ENCODE measurements at places on chromosomes 1 and 21.

DNA sequence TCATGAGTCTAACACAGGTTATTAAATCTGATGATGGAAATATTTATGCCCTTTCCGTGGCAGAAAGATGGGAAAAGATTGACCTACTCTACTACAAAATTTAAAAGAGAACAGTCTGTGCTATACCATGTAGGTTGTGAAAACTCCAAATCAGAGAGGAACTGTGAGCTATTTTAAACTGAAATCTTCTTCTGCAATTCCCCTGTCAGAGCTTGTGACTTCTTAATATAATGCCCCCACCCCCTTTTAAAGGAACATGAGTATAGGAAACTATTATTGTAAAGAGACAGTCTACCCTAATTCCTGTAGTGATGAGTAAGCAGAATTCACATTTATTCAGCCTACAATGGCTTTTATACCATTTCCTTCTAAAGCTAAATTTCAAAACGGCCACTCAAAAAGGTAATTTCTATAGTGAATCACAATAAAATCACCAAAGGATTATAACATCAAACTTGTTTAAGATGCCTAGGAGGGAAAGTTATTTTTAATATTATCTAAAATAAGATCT is 11.7 kb downstream of the DSCAM start:
- no peak for DNase-seq

DNA sequence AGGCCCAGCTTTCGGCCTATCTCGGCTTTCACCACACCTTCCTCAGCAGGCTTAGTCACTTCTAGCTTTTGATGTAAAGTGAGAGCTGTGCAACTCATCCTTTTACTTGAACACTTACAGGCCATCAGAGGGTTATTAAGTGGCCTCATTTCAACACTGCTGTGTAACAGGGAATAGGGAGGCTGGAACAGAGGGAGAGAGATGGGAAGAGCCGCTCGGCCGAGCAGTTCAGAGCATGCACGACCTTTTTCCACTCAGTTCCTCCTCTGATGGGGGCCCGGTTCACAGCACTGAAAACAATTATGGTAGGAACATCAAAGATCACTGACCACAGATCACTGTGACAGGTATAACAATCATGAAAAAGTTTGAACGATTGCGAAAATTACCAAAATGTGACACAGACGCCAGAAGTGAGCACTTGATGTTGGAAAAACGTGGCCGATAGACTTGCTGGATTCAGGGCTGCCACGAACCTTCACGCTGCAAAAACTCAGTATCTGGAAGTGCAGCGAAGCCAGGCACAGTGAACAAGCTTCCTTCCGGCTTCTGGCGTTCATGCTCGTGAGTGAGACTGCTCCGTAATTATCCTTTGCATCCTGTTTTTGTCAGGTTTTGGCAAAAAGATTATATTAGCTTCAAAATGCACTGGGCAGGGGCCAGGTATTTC is 28.6 kb downstream of the AGPAT3 start:
- no peak for DNase-seq

- no peak for DNase-seq
These were observed 11.6 kb downstream of the DSTYK start for GRCh38 chr1:205199931-205200299.

GRCh38 chr1:246566813-246567645 is 773 bp downstream of the CNST start:
- no peak for DNase-seq

DNA sequence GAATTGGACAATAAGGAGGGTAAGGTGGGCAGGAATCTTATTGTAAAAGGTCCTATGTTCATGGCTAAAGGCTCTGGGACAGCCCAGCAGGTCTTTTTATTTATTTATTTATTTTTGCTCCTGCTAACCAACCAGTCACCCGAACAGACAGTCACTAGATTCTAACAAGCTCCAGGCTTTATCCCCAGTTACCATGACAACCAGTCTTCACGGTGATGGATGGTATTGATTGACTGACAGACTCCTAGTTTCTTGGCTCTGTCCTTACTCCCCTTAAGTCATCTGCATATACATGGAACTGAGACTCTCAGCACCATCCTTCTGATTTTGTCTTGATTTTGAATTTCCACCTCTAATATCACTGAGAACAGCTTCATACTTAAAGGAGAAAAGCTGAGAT is 44.3 kb downstream of the C8A start:
- DNase-seq, result no peak

DNA sequence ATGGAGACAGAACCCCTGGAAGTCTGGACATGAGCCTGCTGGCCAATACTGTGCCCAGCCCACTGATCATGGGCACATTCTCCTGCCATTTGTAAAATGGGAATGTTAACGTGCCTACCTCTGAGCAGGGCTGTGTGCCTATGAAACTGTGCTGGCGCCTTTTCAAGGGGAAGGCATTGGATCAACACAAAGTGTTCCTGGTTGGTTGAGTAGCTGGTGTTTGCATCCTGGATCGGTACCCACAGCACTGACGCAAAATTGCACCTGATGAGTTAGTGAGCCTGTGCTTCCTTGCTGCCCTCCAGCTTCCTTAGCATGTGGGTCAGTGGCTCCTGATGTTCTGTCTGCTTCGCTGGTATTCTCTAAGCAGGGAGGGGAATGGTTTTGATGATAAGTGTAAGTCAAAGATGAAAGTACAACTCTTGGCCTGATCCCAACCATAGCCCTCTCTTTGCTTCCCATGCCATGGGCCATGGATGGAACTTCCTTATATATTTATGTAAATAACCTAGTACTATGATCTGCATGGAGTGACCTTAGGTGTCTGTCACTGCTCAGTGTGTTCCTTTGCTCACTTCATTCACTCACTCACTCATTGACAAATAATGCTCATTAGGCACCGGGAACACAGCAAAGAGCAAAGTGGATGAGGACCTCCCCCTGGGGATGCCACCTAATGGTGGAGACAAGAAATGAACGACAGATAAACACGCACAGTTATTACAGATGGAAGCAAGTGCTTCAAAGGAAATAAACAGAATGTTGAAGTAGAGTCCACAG is 22.7 kb downstream of the MAB21L3 start:
- DNase-seq, result no peak

- no peak for DNase-seq
These were observed 37.5 kb upstream of the PPP1R15B start for GRCh38 chr1:204448991-204449677.

GRCh38 chr1:100627054-100627716 is 89.2 kb downstream of the GPR88 start:
- no peak for DNase-seq

DNA sequence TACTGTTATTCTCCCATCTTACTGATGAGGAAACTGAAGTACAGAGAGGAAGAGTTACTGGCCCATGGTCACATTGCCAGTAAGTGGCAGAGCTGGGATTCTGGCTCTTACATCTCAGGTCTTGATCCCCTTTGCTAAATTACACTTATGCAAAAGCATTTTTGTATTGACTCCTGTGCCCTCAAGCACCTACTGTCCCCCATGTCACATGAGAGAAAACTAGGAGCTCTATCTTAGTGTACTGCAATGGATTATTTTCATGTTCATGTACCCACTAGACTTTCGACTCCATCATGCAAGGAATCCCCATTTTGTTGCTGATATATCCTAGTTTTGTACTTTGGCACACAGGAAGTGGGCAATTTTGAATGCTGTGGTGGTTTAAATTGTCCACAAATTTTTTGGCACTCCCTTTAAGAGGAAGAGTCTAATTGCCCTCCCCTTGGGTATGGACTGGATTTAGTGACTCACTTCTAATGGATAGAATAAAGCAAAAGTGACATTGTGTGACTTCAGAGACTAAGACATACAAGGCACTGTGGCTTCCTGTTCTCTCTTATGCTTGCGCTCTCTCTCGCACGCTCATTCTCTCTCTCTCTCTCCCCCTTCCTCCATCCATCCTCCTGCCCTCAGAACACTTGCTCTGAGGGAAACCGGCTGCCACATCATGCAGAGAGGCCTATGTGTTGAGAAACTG is 43.5 kb upstream of the JAK1 start:
- DNase-seq, result no peak

- no peak for DNase-seq
These were observed 838.7 kb upstream of the PRMT6 start for GRCh38 chr1:106217765-106218164.

DNA sequence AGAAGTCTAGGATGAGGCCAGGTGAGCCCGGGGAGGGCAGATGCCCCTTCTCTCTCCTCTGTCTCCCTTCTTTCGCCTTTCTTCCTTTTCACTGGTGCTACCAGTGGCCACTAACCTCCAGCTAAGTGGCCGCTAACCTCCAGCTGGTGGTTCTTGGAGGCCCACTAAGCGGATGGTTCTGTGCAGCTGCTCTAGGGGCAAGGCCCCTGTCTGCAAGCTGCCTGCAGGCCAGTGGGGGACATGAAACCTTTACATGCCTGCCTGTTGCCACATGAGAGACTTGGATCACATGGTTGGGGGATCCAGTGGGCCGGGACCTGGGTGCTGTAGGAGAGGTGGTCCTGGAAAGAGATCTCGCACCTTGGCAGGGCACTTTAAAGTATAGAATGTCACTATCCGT is 17.7 kb downstream of the IKBKE start:
- DNase-seq, result no peak

GRCh38 chr1:194807530-194808220 is 1621.3 kb upstream of the B3GALT2 start:
- DNase-seq, result no peak

DNA sequence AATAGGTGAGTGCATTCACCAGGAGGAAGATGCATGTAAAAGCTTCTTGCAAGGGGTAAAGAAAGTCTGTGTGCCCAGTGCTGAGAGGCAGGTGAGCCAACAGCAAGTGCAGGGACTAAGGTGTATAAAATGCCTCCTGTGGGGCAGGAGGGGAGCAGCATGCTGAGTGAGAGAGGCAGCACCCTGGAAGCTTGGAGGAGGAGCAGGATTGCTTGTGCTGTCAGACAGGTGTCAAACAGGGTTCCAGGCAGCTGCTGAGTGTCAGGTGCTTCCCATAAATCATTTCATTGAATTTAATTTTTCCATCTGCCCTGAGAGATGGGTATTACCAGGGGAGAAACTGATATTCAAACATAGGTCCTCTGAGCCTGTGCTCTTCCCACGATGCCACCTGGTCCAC is 13.9 kb downstream of the BSND start:
- DNase-seq, result no peak
